Stimulated activated CD8-positive, alpha-beta memory T cell treated with anti-CD3 and anti-CD28 coated beads, Interleukin-7, amount 100 ng/mL, for 24 hours (primary cell): ENCODE measurements at places on chromosomes 16 and 17.

DNA sequence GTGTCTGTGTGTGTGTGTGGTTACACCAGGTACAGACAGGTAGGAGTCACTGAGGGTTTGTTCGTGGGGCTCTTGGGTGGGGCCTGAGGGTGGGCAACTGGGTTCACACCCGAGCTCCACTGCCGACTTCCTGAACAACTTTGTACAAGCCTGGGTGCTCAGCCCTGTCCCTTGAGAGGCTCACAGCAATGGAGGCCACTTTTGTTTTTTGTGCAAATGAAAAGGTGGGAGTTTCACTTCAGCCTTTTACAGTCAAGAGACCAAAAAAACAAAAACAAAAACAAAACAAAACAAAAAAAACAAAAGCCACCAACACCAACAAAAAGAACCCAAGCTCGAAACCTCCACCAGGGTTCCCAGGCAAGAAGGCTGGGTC, 2.4 kb downstream of the RHBDF2 start:
- DNase-seq, result no peak

DNA sequence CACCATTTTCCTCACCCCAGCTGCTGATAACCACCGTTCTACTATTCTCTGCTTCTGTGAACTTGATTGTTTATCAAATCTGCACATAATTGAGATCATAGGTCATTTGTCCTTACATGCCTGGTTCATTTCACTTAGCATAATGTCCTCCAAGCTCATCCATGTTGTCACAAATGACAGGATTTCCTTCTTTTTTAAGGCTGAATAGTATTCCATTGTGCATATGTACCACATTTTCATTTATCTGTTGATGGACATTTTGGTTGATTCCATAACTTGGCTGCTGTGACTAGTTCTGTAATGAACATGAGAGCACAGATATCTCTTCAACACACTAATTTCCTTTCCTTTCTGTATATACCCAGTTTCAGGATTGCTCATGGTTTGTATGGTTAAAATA, 225.3 kb upstream of the TBX2 start:
- no peak for DNase-seq

GRCh38 chr16:11179574-11179973, 76.4 kb downstream of the SOCS1 start:
- no peak for DNase-seq

- DNase-seq, result no peak
Observed at GRCh38 chr16:64092271-64092670, 1029.6 kb downstream of the CDH11 start.
